Caco-2 (cell line): ENCODE measurements at places on chromosomes 4 and X.

DNA sequence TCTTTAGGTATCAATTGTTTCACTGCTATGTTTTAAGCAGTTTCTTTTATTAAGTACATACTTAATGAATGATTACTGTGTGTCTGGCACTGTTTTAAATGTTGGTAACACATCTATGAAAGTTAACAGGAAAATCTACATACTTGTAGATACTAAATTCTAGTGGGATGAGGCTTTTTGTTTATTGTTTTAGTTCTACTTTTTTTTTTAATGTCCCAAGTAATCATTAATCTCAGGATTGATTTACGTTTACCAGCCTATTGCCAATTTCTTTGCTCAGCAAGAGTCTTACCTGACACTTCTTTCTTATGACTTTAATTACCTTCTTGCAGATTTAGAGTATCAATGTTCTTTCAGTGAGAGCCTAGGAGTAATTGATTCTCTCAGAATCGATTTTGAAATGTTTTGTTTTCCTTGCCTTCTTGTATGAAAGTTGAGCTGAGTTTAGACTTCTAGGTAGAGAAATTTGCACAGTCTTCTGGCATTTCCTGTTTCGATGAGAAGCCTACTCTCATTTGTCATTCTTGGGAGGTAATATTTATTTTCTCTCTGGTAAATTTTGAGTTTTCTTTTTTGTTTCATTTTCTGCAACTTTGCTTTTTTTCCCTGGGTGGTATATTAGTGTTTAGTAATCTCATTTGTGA, 235.2 kb upstream of the ANKRD50 start:
- no peak for DNase-seq

DNA sequence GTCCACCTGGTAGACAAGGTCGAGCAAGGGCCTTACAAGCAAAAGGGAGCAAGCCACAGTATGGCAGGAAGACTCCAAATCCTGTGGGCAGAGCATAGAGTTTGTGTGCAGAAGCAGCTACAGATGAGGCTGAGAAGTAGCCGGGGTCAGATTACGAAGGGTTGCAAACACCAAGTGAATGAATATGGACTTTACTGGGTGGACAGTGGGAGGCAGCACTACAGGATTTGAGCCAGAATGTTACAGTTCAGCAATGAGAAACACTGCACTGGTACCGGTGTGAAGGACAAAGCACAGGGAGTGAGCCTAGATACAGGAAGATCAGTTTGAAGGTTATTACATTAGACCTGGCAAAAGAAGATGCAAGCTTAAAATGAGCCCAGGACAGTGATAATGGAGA, 46.1 kb upstream of the HOPX start:
- DNase-seq: no peak

DNA sequence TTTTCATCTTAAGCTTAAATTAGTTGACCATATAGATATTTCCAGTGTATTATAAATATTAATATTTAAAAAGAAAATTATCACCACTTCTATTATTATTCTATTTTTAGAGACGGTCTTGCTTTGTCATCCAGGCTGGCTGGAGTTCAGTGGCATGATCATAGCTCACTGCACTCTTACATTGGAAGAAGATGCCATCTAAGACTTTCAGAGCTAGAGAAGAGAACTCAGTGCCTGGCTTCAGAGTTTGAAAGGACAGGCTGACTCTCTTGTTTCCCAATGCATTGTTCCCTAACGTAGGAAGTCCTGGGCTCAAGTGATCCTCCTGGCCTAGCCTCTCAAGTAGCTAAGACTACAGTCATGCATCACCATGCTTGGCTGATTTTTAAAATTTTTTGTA, 75.9 kb downstream of the FIP1L1 start:
- DNase-seq: no peak

GRCh38 chr4:7375427-7375826, 59.3 kb downstream of the PSAPL1 start:
- no peak for DNase-seq

DNA sequence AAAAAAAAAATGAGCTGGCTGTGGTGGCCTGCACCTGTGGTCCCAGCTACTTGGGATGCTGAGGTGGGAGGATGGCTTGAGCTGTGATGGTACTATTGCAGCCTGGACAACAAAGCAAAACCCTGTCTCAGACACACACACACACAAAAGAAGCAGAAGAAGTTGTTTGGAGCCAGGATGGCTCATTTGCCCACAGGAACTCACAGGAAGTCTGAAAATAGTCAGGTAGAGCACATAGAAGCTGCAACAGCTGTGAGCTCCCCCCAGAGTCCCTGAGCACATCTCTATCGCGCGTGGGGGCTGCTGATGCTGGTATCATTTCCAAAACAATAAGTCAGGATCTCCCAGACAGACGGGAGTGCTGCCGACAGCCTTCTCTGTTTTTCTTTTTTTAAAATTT, 13.4 kb upstream of the DHRSX start:
- no peak for DNase-seq

GRCh38 chr4:141676087-141676670, 39.8 kb downstream of the IL15 start:
- no peak for DNase-seq

- no peak for DNase-seq
These were observed 33.7 kb upstream of the WDR17 start for GRCh38 chr4:176031922-176032321.

DNA sequence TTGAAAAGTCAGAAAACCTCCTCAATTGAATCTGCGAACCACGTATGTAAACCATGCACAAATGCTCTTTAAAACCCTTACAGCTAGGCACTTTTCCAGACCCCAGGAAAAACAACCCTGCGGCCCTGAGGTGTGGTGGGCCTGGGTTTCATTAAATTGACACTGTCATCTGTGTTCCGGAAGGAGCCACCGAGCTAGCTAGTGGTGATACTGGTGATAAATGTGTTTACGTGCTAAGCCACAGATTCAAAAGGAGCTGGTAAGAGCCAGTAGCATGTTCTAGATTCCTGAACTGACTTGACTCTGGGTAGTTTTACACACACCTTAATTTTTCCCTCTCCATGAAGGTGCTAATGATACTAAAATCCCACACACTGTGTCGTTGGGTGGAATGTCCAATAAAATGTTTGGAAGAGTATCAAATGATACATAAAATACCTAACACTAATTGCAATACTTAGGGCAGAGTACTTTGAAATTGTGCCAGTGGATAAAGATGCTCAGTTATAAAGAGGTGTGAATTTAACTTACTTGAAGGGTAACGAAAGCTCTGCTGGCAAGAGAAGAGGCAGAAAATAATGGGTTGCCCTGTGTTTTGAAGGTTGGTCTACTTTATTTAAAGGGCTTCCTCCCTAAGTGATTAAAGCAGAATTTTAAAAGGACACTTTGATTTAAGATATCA, 8.5 kb downstream of the SMS start:
- no peak for DNase-seq

- DNase-seq: no peak
These were observed 187.0 kb downstream of the BMPR1B start for GRCh38 chr4:94944726-94945125.

- no peak for DNase-seq
These were observed 115.8 kb upstream of the SHISA3 start for GRCh38 chr4:42281324-42282020.

DNA sequence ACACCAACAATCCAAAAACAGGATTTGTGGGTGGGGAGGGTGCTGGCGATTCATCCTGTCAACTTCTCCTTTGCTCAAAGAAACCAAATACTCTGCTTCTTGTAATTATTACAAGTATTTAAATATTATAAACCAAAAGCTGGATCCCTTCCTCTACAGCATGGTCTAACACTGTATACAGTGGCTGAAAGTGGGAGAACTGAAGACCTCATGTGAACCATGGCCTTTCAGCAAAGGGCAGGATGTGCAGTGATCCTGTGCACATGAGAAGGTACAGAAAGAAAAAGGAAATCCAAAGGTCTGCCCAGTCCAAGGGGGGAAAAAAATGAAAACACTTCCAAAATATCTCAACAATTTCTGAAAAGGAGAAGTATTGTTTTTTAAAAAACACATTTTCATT, 5.3 kb upstream of the CXorf38 start:
- no peak for DNase-seq

GRCh38 chr4:140675599-140676231, 80.5 kb downstream of the TBC1D9 start:
- DNase-seq: no peak

DNA sequence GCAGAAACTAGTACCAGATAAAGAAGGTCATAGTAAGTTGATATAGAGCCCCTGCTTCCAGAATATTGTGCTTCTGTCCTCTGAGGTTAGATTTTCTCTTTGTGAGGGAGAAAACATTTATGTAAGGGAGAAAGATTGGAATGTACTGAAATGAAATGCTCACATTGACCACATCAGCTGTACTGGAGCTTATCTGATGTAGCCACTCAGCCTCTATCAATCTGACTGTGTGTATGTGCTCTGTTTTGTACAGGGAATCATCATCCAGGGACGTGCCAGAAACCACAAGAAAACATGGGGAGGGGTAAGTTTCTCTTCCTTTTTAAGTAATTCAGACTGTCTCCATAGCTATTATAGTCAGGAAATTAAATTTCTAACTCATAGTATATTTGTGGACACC, 56.8 kb downstream of the PRRG1 start:
- DNase-seq: no peak

DNA sequence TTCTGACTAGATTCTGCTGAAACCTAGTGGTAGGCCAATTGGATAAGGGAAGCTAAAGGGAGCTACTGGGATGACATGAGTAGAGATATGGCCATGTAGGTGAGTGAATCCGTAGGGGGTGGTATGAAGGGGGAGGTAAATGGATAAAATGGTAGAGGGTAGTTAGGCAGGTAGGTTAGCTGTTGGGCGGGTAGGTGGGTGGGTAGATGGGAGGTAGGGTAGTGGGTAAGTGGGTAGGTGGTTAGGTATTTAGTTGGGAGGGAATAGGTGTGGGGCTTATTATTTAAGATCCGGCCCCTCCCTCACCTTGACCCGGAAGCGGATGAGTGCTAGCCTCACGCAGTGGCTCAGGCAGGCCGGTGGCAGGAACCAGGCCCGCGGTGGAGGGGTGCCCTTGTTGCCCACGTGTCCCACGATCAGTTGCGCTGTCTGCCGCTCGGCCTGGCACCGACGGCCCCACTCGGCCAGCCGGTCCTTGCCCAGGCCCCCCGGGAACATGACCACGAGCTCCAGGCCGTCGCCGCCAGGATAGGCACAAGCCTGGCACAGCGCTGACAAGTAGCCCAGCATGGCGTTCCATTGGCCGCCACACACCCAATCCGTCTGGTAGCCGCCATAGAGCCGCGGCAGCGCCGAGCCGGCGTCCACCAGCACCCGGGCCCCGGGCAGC, 725 bp downstream of the FAM120C start:
- DNase-seq: peak; percentile 42

GRCh38 chr4:8058031-8058479, 100.6 kb downstream of the ABLIM2 start:
- no peak for DNase-seq

DNA sequence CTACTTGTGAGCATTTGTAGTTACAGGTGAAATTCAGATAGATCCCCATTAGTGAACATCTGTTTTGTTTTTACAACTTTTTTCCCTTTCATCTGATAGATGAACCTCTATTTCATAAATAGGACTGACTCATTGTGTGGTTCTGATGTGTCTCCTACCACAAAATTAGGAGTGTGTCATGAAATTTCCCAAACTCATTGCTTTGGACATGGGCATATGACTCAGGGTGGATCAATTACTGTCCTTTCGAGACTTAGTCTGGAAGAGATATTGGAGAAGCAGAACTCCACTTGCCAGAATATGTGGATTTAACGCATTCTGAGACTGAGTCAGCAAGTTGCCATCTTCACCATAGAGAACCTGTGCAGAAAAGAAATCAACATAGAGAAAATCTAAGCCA, 53.5 kb upstream of the PCDH10 start:
- DNase-seq: no peak

DNA sequence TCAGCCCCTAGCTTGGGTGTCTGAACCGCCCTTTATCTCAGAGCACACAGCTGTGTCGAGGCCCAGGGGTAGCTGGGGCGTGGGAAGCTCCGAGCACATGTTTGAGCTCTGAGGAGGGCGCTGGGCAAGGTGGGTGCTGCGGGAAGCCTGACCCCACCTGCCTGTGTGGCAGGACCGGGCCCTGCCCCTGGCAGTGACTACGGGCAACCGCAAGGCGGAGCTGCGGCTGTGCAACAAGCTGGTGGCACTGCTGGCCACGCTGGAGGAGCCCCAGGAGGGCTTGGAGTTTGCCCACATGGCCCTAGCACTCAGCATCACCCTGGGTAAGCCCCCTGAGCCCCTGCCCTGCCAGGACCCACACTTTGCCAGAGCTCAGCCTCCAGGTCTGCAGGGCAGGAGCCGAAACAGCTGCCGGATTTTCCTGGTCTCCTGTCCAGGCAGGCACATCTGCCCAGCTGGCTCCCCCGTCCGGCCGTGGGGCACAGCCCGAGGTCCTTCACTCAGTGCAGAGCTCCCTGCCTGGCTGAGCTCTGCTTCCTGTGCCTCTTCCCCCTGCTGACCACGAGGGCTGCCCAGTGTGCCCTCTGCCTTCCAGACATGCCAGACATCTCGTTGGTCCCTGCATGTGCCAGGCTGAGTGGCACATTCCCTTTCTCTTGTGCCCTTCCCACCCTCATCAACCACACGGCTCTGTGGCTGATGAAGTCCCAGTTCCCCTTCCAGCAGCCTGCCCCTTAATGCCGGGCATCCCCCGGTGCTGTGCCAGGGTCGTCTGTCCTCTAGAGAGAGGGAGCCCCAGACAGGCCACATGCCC, 33.2 kb upstream of the HTRA3 start:
- DNase-seq: no peak
